ENCODE measurements at places on chromosomes 4 and X.

DNA sequence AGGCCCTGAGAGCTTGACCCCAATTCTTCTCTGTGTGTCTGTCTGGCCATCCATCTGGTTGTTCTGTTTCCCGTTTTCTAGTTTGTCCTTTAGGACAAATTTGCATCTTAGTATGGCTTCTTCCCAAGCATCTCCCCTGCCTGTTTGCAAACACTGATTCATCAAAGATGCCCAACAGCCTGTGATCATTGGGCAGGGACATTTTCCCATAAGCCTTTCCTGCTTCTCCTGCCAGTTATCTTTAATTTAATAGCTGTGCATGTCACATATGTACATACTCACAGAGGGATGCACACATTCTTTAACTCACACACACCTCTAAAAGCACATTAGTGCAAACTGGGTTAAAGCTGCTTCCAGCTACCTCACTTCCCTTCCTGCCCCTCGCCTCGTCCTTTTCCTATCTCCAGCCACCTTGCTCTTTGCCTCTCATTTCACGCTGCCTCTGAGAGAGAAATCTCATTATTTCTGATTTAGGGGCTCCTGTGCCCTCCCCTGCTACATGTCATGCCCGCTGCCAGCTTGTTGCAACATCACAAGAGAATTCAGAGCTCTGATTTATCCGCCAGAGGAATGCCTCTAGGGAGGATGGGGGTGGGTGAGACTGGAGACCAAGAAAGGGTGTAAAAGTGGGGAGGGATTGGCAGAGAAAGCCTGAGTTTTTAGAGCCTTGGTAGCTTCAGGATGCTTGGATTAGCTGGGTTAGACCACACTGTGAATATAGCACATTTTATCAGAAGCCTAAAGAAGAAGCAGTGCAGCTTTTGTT lies 100.6 kb downstream of the NHS start:
- DNase-seq: no peak

GRCh38 chrX:84205276-84205675 lies 17.3 kb upstream of the RPS6KA6 start:
- DNase-seq: no peak

DNA sequence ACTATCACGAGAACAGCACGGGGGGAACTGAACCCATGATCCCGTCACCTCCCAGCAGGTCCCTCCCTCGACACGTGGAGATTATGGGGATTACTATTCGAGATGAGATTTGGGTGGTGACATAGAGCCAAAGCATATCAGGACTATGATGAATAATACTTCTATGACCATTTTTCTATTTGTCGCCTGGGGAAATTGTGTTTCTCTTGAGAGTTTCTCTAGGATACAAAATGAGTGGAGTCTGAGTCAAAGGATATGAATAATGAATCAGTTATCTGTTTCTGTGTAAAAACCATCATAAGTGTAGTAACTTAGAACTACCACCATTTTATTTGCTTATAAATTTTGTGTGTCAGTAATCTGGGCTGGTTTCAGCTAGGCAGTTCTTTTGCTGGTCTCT lies 533.0 kb upstream of the ARX start:
- no peak for DNase-seq

GRCh38 chr4:110132816-110133719 lies 65.3 kb downstream of the ELOVL6 start:
- no peak for DNase-seq

DNA sequence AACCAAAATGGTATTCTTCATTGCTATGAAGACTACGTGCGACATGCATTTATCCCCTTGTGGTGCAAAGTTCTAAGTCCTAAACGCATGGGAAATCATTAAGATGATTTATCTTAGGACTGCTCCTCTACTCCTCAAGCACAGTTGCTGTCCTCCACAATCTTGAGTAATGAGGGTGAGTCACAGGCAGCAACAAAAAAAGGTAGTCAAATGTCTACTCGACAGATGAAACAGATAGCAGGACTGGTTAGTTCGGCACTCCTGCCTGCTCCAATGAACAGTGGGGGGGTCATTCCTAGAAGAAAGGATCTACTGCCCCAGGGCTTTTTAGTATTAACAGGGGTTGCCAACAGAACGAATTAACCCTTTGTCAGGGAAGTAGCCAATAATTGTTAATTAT lies 233.7 kb upstream of the FGF13 start:
- no peak for DNase-seq

GRCh38 chr4:124861761-124862160 lies 149.2 kb upstream of the ANKRD50 start:
- no peak for DNase-seq

- DNase-seq: no peak
These were observed 148.8 kb downstream of the POLA1 start for GRCh38 chrX:24842486-24842885.

DNA sequence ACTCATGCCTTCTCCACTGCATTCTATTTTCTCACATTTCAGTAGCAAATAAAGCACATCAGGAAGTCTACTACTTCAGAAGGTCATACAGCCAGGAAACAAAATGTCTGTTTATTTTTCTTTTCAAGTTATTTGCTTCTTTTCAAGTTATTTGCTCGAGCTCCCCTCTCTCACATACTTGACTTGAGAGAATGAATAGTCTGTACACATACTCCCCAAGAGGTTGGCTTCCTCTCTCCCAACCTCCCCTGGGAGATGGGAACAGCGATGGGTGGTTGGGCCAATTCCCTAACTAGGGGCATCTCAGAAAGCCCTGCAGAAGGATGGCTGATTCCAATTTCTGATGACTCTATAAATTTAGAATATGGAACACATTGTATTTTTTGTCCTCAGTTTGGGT lies 64.7 kb upstream of the PTPN13 start:
- no peak for DNase-seq

DNA sequence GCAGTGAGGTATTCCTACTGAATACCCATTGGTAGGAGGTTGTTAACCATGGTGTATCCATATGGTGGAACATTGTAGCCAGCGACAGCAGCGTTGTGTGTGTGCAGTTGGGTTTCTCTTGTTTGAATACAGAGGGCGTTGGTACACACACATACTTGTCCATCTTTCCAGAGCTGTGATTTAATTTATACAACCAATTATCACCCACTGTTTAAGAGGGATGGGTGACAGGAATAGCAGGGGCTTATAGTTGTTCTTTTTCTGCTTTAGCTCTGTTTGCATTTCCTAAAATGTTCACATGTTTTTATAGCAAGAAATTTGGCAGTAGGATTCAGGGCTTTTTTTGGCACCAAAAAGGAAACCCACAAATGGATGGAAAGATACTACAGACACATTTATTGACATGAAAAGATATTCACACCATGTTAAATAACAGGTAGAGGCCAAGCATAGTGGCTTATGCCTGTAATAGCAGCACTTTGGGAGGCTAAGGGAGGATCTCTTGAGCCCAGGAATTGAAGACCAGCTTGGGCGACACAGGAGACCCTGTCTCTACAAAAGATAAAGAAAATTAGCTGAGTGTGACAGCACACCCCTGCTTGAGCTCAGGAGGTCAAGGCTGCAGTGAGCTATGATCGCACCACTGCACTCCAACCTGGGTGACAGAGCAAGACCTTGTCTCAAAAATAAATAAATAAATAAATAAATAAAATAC lies 60.6 kb downstream of the TNIP2 start:
- DNase-seq: no peak

DNA sequence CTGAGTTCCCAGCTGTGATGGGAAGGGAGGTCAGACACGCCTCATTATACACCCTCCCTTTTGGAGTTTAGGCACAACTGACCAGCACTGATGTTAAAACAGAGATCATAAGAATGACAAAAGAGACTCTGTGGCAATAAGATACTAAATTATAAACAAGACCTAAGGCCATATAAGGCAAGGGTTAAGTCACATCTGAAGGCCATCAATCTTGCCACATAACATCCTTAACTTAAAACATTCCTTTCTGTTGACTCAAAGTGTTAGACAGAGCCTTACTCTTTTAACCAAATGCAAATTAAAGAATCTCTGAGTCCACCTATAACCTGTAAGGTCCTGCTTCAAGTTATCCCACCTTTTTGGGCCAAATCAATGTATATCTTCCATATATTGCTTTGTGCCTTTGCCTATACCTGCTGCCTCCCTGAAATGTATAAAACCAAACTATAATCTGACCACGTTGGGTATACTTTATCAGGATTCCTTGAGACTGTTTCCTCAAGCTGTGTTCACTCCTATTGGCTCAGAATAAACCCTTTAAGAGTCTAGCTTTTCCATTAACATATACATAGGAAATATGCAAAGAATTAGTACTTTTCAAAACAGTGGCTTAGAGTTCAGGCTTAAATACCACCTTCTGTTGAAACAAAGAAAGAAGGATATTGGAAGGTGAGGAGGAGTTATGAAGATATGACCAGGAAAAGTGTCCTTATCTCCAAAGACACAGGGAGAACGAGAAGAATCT lies 214.4 kb upstream of the PPP1R2C start:
- no peak for DNase-seq

DNA sequence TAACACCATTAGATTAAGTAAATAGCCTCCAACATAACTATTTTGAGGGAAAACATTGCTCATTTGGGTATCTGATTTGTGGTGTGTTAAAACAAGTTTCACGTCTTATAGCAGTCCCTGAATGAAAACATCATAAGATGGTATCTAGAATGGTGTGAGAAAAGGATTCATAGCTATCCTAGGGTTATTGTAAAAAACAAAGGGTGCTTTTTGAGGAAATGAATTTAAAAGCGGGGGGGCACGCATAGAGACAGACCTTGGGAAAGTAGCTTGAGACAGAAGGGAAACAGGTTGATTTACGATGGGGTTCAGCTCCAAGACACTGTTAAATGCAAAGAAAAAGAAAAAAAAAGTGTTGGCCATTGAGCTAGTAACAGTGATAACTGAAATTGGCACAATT lies 768 bp upstream of the CXCL10 start:
- DNase-seq: no peak

Data from HFF-Myc (cell line).